GM03348 (cell line): ENCODE measurements at places on chromosomes 2 and 18.
A peak's percentile ranks its signal among the peaks of the same experiment; 100 is the strongest.

- DNase-seq = no peak
These were observed 101.9 kb downstream of the NFATC1 start for GRCh38 chr18:79497638-79498081.

GRCh38 chr18:49130261-49130660, 179.5 kb upstream of the SMAD7 start:
- DNase-seq = no peak

- DNase-seq = no peak
These were observed 106.8 kb downstream of the ALPK2 start for GRCh38 chr18:58522132-58522531.

GRCh38 chr2:239519089-239519920, 118.5 kb upstream of the HDAC4 start:
- no peak for DNase-seq

DNA sequence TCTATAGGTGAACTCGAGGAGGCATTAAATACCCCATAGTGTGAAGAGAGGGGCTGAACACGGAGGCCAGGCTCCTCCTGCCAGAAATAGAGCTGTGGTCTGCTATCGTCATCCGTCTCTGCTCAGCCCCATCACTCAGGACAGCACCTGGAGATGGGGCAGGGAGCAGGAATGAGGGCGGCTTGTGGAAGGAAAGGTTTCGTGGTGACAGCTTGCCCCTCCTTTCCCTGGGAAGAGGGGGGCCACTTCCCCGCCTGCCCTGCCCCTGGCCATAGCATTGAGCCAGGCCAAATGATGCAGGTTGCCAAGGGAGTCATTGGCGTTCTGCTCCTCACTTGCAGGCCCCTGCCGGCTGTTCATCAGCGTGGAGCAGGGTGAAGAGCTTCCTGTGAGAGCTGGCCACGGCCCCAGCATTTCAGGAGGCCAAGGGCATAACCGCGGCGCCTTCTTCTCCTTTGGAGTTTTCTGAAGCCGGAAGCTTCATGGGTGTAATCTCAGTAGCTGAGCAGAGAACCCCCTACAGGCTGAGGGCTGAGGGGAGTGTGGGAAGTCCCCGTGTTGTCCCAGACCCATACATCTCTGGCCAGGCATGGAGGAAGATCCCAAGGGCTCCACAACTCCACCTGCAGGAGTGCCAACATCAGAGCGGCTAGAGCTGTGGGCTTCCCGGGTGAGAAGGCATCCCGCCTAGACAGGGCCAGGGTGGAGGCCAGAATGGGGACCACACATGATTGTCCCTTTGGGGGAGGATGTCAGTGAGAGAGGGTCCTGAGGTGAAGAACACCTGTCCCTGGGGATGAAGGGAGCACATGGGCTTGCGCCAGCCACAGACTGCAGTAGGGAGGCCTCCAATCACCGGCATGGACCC, 112.5 kb upstream of the GLI2 start:
- no peak for DNase-seq

GRCh38 chr18:40485318-40485717, 1469.7 kb upstream of the PIK3C3 start:
- DNase-seq = no peak

DNA sequence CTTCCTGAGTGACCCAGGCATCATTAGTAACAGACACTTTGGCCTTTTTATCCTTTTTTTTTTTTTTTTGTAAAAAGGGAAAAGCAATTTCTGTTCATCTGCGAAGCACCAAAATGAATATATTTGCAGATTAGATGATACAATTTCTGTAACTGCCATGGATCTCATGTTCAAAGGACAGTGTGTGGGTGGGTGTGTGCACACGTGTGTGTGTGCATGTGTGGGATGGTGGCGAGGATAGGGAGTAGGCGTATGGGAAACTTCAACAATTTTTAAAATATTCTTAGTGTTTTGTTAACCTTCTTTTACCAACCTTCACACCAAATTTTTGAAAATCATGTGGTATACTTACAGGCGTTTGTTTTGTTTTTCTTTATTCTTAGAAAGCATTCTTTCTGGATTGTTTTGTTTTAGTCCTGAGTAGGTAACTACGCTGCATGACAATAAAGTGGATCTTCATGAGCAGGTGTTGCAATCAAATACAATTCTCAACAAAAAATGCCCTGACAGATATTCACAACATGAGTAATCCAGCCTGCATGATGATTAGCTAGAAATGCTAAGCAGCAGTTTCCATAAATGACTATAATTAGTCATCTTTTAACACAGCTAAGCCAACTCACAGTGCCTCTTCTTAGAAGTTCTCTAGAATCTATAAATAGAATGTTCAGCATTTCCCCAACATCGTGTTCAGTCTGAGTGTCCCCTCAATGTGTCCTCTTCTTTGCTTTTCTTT, 53.5 kb upstream of the RMDN2 start:
- peak; percentile 71 for DNase-seq

- DNase-seq = no peak
These were observed 254.3 kb upstream of the TNP1 start for GRCh38 chr2:217114117-217114516.

DNA sequence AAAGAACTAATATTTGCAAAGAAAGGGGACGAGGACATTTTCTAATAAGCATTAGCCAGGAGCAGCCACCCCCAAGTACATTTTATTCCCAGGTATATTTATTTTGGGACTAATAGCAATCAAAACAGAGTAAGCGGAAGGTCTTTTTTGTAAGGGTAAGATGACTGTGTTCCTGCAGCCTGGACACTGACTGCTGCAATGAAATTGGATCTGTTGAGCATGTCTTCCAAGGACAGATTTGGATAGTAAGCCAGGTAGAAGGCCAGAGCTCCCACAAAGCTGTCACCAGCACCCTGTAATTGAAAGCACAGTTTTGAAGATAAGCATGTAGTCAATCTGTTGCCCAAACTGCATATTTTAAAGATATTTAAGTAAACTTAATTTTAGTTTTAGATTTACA, 10.0 kb downstream of the MRPL33 start:
- no peak for DNase-seq

- DNase-seq = no peak
These were observed 471.1 kb upstream of the FAM98A start for GRCh38 chr2:34070196-34070595.
